ENCODE measurements at places on chromosomes 12 and 14.

- peak overlapping the region; percentile 0 for H3K4me3 ChIP-seq
- peak; percentile 50 for DNase-seq
- peaks cover 26% of the 10 kb centered on the region for H3K4me1 ChIP-seq
- H3K27me3 ChIP-seq, result no peaks in the 10 kb centered on the region
Observed at GRCh38 chr14:99612071-99612737, 8.2 kb upstream of the CCDC85C start.

DNA sequence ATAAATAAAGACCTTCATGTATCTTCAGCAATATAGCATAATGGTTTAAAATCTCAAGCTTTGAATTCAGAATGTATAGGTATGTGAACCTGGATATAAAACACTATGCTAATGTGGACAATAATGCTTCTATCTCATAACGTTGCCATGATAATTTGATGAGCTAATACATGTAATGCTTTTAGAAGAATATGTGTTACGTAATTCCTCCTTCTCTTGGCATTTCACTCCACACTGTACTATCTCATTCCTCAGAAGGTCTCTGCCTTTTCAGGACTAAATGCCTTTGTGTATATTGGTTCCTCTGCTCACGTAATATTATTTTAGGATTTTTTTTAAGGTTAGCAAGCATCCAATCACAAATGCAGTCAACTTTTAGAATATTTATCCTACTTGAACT is 86.5 kb downstream of the FOXA1 start:
- no peak overlapping the region for H3K27ac ChIP-seq
- no peak overlapping the region for H3K4me3 ChIP-seq
- no peaks in the 10 kb centered on the region for H3K27me3 ChIP-seq
- no peaks in the 10 kb centered on the region for H3K4me1 ChIP-seq
- H3K36me3 ChIP-seq, result no peaks in the 10 kb centered on the region

DNA sequence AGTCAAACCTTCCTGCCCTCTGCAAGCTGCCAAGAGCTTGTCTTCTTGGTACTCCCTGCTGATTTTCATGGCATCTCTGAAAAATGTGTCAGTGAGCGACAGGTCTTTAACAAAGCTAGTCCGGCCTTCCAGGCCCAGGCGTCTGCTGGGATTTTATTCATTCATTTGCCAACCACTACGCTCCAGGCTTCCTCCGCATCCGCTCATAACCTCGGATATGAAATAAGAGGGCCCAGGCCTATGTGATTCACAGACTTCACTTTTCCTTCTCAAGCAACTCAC is 13.8 kb downstream of the TSPAN9 start:
- H3K36me3 ChIP-seq, result peaks cover 4% of the 10 kb centered on the region
- peaks cover 10% of the 10 kb centered on the region for H3K4me1 ChIP-seq
- no peak for DNase-seq
- H3K4me3 ChIP-seq, result no peak overlapping the region
- no peak overlapping the region for H3K27ac ChIP-seq

DNA sequence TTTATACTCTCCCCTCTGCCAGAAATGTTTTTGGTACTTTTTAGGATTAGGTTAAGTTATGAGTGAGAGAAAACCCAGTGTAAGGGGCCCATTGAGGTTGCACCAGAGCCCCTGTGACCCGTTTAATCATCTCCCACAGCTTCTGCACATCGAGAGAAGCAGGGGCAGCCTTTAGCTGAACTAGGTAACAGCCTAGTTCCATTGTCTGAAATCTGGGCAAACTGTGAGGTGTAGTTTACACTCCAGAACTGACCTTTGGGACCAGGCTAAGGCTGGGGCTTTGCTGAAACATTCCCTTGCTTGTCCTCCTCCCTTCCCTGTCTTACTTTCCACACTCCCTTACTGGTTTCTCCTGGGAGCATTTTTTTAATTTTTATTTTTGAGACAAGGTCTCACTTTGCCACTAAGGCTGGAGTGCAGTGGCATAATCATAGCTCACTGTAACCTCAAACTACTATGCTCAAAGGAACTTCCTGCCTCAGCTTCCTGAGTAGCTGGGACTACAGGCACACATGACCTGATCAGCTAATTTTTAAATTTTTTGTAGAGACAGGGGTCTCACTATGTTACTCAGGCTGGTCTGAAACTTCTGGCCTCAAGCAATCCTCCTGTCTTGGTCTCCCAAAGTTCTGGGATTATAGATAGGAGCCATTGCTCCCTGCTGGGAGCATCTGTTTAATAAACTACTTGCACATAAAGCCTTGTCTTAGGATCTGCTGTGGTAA is 25.9 kb upstream of the DHRS2 start:
- H3K27ac ChIP-seq, result no peak overlapping the region
- no peak for DNase-seq
- peaks cover 4% of the 10 kb centered on the region for H3K27me3 ChIP-seq
- H3K36me3 ChIP-seq, result no peaks in the 10 kb centered on the region
- H3K4me3 ChIP-seq, result no peak overlapping the region

- no peak overlapping the region for H3K4me3 ChIP-seq
- peaks cover 21% of the 10 kb centered on the region for H3K4me1 ChIP-seq
- no peaks in the 10 kb centered on the region for H3K36me3 ChIP-seq
- H3K27me3 ChIP-seq, result no peaks in the 10 kb centered on the region
- no peak overlapping the region for H3K27ac ChIP-seq
Observed at GRCh38 chr14:95255013-95255412, 64.7 kb downstream of the CLMN start.

- H3K36me3 ChIP-seq, result no peaks in the 10 kb centered on the region
- H3K27me3 ChIP-seq, result no peaks in the 10 kb centered on the region
- H3K4me1 ChIP-seq, result peaks cover 56% of the 10 kb centered on the region
- DNase-seq, result peak; percentile 96
- peak overlapping the region; percentile 99 for H3K27ac ChIP-seq
- H3K4me3 ChIP-seq, result peak overlapping the region; percentile 56
Observed at GRCh38 chr14:81329640-81330381, 70.3 kb downstream of the STON2 start.

GRCh38 chr14:74238974-74239847 is at the start of gene VSX2:
Gene VSX2, plus strand, starts transcription at chr14:74239449. Its CDS starts 113 bp downstream, at chr14:74239562.
- peaks cover 77% of the 10 kb centered on the region for H3K27me3 ChIP-seq
- H3K36me3 ChIP-seq, result no peaks in the 10 kb centered on the region
- no peak within 1 kb of the TSS for H3K27ac ChIP-seq

- no peak overlapping the region for H3K4me3 ChIP-seq
- DNase-seq, result no peak
- no peak overlapping the region for H3K27ac ChIP-seq
- H3K36me3 ChIP-seq, result no peaks in the 10 kb centered on the region
- H3K27me3 ChIP-seq, result no peaks in the 10 kb centered on the region
Observed at GRCh38 chr12:25121916-25122315, 73.0 kb downstream of the DNAI7 start.

- DNase-seq, result no peak
- H3K4me3 ChIP-seq, result no peak overlapping the region
- no peaks in the 10 kb centered on the region for H3K4me1 ChIP-seq
- H3K27ac ChIP-seq, result no peak overlapping the region
- H3K36me3 ChIP-seq, result no peaks in the 10 kb centered on the region
Observed at GRCh38 chr14:83575301-83575700, 1954.6 kb upstream of the FLRT2 start.

DNA sequence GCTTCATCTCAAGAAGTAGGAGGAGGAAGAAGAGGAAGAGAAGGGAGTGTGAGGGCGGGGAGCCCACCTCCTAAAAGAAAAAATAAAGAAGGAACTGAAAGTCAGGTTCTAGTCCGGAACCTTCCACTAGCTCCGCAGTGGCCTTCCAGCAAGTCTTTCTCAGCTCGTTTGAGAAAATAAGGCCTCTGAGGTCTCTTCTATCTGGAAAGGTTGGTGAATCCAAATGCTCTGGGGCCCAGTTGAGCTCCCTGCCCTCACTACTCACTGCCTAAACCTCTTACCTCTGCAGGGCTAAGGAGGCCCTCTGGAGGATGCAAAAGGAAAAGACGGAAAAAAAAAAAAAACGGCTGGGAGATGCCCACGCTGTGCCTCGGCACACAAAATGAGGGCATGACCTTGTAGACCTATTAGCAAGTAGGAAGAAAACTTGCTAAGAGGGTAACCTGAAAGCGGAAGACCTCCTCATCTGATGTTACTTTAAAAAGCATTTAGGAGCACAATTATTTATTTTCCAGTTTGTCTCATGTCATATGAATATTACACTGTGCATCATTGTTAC is 35.9 kb downstream of the FBLN5 start:
- H3K4me3 ChIP-seq, result no peak overlapping the region
- H3K4me1 ChIP-seq, result no peaks in the 10 kb centered on the region
- H3K27ac ChIP-seq, result no peak overlapping the region
- DNase-seq, result no peak

GRCh38 chr14:71467361-71467811 is 464.8 kb upstream of the RGS6 start:
- peaks cover 4% of the 10 kb centered on the region for H3K36me3 ChIP-seq
- H3K4me1 ChIP-seq, result no peaks in the 10 kb centered on the region
- no peak overlapping the region for H3K4me3 ChIP-seq
- no peak for DNase-seq

DNA sequence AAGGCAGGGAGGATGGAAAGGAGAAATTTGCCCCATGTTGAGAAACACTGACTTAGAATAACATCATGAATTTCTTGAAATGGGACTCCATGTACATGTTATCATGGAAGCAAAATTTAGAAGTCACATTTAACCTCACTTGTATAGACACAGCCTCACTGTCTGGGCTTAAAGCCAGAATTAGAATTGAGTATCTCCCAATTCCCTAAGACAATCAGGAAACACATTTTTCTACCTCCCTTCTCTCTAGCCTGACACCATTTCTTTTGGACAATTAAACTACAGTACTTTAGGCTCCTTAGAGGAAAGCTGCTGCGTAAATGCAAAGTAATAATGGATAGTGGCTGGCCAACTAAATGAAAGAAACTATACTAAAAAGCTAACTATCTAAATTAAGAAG is 795.5 kb downstream of the C12orf50 start:
- no peaks in the 10 kb centered on the region for H3K36me3 ChIP-seq
- H3K27me3 ChIP-seq, result no peaks in the 10 kb centered on the region
- no peak overlapping the region for H3K27ac ChIP-seq
- no peak overlapping the region for H3K4me3 ChIP-seq
- DNase-seq, result no peak

GRCh38 chr12:1797991-1798640 is 22.2 kb upstream of the LRTM2 start:
- peaks cover 8% of the 10 kb centered on the region for H3K4me1 ChIP-seq
- H3K36me3 ChIP-seq, result no peaks in the 10 kb centered on the region
- H3K4me3 ChIP-seq, result no peak overlapping the region
- H3K27ac ChIP-seq, result no peak overlapping the region
- DNase-seq, result no peak
- H3K27me3 ChIP-seq, result no peaks in the 10 kb centered on the region

DNA sequence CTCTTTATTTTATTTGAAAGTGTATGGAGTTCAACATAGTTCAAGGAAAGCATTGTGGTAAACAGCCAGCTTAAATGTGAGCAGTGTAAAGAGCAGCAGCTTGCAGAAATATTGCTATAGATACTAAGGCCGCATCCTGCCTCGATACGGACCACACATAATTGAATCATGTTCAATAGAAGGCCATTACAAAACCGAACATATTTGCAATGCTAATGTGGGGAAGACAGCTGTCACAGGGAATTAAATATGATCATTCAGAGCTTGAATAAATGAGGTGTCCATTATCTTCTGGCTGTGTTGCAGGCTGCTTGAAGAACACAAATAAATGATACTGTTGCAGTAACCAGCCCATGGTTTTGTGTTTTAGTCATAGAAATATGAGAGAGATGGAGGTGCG is 173.2 kb downstream of the BRMS1L start:
- no peak for DNase-seq
- no peaks in the 10 kb centered on the region for H3K4me1 ChIP-seq
- no peak overlapping the region for H3K4me3 ChIP-seq
- H3K27ac ChIP-seq, result no peak overlapping the region
- H3K36me3 ChIP-seq, result no peaks in the 10 kb centered on the region

DNA sequence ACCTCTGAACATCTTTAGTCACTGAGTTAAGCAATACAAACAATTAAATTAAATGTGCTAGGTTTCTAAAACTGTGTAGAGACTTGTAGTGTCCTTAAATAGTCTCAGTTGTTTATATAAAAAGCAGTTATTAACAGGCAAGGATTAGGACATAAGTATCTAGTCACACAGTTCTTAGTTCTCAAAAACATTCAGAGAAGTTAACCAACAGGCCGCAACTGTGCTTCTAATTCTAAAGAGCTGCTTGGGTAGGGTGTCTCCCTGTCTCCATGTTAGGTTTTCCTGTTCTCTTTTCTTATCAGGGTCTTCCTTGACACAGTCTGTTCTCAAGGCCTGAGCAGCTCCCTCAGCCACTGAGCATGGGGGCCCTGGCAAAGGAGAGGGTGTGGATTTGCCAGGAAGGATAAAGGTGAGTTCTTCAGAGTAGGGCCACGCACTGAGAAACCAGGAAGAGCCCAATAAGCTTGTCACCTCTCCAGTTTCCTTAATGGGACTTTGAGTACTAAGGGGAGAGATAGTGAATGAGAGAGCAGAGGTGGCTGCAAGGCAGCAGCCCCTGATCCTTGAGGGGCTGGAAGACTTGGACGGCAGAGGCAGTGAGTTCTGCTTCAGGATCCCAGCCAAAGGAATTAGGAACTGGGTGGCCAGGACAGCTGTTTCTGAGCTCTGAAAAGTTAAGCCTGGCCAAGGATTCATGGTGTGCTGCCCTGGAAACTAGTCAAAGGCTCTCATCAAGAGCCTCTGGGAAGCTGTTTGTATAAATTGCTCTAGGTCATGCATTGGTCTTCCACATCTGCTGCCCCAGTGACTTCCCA is 177.3 kb downstream of the MYRFL start:
- no peak overlapping the region for H3K4me3 ChIP-seq
- DNase-seq, result no peak
- H3K4me1 ChIP-seq, result peaks cover 4% of the 10 kb centered on the region
- H3K36me3 ChIP-seq, result no peaks in the 10 kb centered on the region
- H3K27me3 ChIP-seq, result no peaks in the 10 kb centered on the region

- no peak overlapping the region for H3K27ac ChIP-seq
- no peaks in the 10 kb centered on the region for H3K27me3 ChIP-seq
- no peaks in the 10 kb centered on the region for H3K36me3 ChIP-seq
- DNase-seq, result no peak
Observed at GRCh38 chr12:130628304-130628703, 87.8 kb downstream of the RIMBP2 start.

GRCh38 chr12:13061377-13061776 is 17.2 kb downstream of the FAM234B start:
- no peak overlapping the region for H3K4me3 ChIP-seq
- no peak for DNase-seq
- H3K27me3 ChIP-seq, result no peaks in the 10 kb centered on the region
- H3K4me1 ChIP-seq, result no peaks in the 10 kb centered on the region
- H3K36me3 ChIP-seq, result peaks cover 6% of the 10 kb centered on the region

DNA sequence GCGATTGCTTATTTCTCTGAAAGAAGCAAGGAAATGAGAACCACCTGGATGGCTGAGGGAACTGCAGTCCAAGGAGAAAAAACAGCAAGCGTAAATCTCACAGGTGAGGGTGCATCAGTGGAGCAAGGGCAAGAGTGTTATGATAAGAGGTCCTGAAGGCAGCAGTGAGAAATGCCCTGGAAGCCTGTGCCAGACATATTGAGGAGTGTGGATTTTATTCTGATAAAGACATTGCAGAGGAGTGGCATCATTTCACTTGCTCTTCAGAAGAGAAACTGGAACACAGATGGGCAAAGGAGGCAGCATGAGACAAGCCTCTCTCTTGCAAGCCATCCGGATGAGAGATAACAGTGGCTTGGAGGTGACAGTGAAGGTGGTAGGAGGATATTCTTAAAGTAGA is 78.5 kb downstream of the PDE3A start:
- H3K4me1 ChIP-seq, result no peaks in the 10 kb centered on the region
- no peaks in the 10 kb centered on the region for H3K27me3 ChIP-seq
- DNase-seq, result no peak
- no peaks in the 10 kb centered on the region for H3K36me3 ChIP-seq
- H3K27ac ChIP-seq, result no peak overlapping the region

Data from keratinocyte (primary cell).